ENCODE measurements at places on chromosomes 5 and 9. TPM values are rescaled to one million over a fixed set of nuclear protein-coding genes. Genes with fewer than 3 reads are reported as not detected.

DNA sequence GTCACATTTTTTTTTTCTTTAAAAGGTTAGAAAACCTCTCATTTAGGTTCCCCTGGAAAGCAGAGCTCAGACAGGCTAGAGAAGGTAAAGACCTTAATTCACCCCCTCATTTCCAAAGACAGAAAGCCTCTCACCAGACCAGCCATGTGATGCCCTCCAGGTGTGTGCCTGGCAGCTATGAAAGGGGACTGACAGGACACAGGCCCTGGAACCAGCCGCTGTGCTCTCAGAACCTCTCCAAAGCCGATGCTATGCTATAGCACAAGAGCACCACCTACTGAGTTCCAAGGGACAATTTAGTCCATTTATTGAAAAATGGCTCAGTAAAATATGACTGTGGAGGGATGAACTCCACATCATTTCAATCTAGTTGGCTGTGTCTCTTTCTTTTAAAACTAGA lies 48.8 kb downstream of the FANCC start:
- H3K36me3 ChIP-seq, result no peaks in the 10 kb centered on the region
- DNase-seq, result no peak
- no peaks in the 10 kb centered on the region for H3K27me3 ChIP-seq
- H3K4me3 ChIP-seq, result no peak overlapping the region

GRCh38 chr5:130923543-130924124 lies 241.4 kb downstream of the HINT1 start:
- H3K36me3 ChIP-seq, result no peaks in the 10 kb centered on the region
- no peaks in the 10 kb centered on the region for H3K4me1 ChIP-seq
- DNase-seq, result no peak
- no peak overlapping the region for H3K4me3 ChIP-seq
- no peaks in the 10 kb centered on the region for H3K27me3 ChIP-seq
- no peak overlapping the region for H3K27ac ChIP-seq

- peaks cover 9% of the 10 kb centered on the region for H3K4me1 ChIP-seq
- H3K4me3 ChIP-seq, result no peak overlapping the region
- DNase-seq, result peak; percentile 13
- H3K36me3 ChIP-seq, result no peaks in the 10 kb centered on the region
These were observed 107.0 kb downstream of the ZNF354C start for GRCh38 chr5:179166886-179167841.

DNA sequence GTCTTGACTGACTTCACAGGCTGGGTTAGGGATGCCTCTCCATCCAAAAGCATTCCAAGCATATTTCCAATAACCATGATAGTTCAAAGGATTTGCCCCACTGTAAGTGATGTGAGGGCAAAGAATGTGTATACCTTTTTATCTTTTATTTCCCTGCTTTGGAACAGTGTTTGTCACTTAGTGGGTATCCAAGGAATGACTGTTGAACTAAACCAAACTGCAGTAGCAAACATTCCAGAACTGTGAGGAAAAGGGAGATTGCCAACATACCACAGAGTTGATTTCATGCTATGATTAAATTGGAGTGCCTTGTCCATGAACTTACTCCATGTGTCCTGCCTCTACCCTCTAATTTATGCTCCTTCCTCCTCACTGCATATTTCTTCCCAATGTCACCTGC lies 400.0 kb downstream of the KIAA0825 start:
- no peaks in the 10 kb centered on the region for H3K4me1 ChIP-seq
- H3K36me3 ChIP-seq, result no peaks in the 10 kb centered on the region
- no peak for DNase-seq
- H3K27me3 ChIP-seq, result no peaks in the 10 kb centered on the region
- no peak overlapping the region for H3K27ac ChIP-seq

DNA sequence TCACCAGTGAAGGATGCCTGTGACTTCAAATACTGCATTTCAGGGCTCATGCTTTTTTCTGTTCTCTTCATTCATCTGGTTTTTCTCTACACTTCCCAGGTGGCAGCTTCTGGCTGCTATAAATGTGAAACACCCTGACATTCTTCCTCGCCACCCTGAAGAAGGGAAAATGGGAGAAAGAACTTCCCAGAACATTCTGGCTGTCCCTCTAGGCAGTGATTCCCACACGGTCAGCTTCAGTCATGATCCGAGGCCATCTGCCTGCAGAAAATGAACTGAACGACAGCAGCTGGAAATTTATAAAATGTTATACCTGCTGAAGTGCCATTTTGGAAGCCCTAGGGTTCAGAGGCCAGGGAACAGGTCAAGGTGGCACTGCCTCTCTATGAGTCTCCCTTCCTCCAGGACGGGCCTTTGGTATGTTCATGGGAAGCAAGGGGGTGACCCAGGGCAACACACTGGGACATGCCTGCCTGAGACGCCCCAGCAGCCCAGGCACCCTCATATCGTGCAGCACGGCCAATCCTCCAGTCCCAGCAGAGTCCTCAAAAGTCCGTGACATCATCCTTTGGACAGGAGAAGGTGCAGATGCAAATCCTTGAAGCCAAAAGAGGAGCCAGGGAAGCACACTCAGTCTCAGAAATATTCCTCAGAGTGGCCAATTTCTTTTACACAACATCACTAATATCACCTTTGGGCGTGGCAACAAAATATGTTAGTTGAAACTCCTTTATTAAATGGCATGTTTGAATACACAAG lies 107.1 kb downstream of the SEMA5A start:
- DNase-seq, result no peak
- H3K4me3 ChIP-seq, result no peak overlapping the region
- H3K27ac ChIP-seq, result no peak overlapping the region
- no peaks in the 10 kb centered on the region for H3K27me3 ChIP-seq

BHMT2 gene
- total RNA-seq, result not detected

NR6A1 gene
- total RNA-seq, result 0.05 TPM
